ENCODE measurements at places on chromosomes 1 and 21.
A peak's percentile ranks its signal among the peaks of the same experiment; 100 is the strongest.

DNA sequence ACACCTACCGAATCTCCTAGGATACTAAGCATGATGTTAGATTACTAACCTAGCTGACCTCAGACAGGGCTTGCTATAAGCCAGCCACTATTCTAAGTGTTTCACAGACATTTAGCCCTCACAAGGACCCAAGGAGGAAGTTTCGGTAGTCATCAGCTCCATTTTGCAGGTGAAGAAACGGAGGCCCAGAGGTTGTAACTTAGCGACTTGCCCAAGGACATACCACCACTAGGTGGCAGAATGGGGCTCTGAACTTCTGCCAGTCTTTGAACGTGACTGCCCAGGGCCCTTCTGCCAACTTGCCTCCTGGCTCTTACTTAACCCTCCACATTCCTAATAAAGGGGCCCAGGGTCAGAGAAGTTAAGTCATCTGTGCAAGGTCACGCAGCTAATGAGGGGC is 283.5 kb downstream of the C1orf94 start:
- no peak for DNase-seq

GRCh38 chr1:20819818-20820217 is 32.7 kb upstream of the HP1BP3 start:
- DNase-seq = no peak

DNA sequence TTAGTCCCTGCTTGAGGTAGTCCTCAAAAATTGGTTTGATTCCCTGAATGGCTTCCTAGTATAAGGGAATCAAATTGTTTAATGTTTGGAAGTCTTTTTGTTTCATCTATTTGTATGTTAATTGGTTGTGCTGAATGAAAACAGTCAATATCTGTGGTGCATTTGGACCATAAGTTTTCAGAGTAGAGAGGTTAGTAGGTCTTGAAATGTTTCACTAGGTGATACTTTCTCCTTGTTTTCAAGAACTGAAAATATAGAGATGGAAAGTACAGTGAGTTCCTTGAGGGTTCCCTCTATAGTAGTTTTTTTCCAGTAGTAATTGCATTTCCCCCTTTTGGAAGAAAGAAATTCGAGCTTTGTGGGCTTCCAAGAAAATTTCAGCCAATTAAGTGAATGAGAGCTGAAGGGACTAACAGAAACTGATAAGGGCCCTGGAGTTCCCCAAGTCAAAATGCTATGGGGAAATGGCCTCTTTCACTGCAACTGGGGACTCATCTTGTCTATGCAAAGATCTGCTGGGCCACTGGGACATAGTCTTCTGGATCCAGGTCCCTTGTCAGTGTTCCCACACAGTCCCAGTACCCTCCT is 18.6 kb upstream of the CEP350 start:
- DNase-seq = no peak

- DNase-seq = no peak
These were observed 5.4 kb downstream of the CNTN2 start for GRCh38 chr1:205048382-205048781.

GRCh38 chr1:43864111-43865045 is 69.2 kb upstream of the ARTN start:
- DNase-seq = no peak

DNA sequence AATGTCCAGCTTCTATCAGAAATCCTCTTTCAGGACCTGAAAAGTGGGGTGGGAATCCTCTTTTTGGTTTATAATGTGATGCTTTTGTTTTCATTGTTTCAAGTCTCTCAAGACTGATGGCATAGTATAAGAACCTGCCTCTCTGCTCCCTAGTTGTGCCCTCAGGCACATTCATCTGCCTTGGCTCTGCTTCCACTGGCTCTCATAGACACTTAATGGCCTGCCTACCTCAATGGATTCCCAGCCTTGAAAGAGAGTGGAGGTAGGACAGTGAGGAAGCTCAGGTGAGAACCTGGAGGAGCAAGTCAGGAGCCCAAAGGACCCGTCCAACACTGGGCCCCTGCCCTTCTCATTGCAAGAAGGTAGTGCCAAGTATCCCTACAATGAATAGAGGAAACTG is 4.8 kb downstream of the TTLL7 start:
- DNase-seq = no peak

GRCh38 chr1:90993245-90993644 is 28.6 kb downstream of the ZNF644 start:
- DNase-seq = no peak

DNA sequence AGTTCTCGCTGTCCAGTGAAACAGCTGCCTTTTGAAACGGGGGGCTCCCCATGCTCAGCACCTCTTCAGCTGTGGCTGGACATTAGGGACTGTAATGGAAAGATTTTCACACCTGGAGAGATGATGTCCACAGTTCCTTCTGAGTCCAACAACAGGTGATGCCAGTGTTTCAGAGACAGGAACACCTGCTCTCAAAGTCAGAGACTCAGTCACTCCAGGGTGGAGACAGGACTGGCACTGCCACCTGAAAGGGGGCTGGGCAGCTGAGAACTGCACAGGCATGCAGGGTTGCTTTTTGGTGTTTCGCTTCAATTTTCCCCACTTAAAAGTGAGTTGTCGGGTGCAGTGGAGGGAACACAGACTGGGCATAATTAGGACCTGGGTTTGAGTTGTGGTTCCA is 124.8 kb downstream of the GALNT2 start:
- DNase-seq = no peak

DNA sequence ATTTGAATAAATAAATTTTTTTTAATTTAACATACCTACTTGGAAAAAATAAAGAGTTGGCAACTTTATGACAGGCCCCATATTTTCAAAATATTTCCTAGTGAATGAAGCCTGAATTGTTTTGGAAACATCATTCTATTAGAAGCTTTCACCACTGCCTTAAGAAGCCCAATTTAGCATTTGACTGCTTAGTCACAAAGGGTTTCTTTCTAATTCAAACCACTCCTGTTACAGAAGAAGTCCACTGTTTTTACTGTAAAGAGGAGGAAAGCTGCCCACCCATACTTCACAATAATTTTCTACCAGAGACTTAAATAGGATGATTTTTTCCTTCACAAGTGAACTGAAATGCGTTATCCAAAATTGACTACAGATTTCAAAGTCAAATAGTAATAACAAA is 534.6 kb upstream of the PTBP2 start:
- DNase-seq = no peak

- DNase-seq = no peak
These were observed 28.9 kb downstream of the OBSCN start for GRCh38 chr1:228236744-228237143.

GRCh38 chr1:115142616-115143015 is 53.3 kb upstream of the TSPAN2 start:
- DNase-seq = no peak

- DNase-seq = peak; percentile 66
These were observed 6.7 kb downstream of the NCDN start for GRCh38 chr1:35564037-35564883.

DNA sequence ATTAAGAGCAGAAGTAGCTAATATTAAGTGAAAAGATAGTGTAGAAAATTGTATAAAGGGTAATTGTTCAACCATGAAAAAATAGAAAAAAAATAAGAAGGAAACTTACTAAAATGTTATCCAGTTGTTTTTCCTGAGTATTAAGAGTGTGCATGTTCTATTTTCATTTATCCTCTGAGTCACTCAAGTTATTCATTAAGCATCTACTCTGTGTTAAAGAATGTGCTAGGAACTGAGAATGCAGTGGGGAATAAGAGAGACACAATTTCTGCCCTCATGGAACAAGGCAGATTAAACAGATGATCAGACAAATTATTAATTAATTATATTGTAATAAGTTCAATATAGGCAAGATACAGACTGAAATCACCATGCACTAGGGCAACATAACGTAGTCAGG is 10.8 kb upstream of the PIGK start:
- DNase-seq = no peak

DNA sequence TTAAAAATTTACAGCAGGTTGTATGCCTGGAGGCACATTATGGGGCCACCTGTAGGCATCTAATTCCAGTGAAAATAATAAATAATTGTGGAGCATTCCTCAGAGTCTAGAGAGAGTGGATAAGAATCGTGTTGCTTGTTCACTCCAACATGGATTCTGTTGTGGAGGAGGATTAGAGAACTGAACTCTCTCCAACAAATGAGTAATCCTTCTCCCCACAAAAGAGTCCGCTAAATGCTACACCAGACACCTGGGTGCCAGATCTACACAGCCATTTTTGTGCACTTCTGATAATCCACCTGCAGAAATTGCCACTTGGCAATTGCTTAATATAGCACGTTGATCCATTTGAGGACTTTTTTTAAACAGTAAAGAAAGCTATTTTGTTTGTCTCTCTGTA is 113.7 kb upstream of the DPYD start:
- no peak for DNase-seq

- DNase-seq = no peak
These were observed at the start of gene PLPPR5 for GRCh38 chr1:99004861-99005442. Gene PLPPR5, minus strand, starts transcription at chr1:99004861. Its CDS starts 190 bp downstream, at chr1:99004671.

DNA sequence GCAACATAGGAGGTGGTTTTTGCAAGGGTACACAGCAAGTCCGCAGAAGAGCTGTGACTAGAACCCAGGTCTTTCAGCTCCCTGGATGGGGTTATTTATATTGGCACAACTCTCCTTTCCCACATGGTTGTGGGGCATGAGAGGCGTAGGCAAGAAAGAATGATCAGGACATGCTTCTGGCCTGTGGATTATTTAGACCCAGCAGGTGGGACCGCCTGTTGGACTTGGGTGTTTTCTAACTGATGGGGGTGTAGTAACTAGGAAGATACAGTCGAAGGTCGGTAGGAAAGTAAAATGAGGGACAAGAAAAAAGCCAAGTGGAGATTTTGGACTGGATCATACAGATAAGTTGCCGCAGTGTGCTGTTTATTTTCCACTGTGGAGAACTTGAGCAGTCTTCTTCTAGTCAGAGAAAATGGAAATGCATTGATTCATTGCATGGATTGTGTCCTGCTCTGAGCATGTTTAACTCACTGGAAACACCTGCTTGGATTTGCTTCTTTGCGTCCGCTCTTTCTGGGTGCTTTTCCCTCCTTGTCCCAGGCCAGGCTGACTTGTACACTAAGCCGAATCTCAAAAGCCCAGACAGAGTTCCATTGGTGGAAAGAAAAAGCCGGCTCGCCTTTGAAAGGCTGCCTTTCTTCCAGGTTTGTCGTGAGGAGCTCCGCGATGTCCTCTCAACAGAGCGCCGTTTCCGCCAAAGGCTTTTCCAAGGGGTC is 592 bp downstream of the CRCT1 start:
- DNase-seq = no peak

DNA sequence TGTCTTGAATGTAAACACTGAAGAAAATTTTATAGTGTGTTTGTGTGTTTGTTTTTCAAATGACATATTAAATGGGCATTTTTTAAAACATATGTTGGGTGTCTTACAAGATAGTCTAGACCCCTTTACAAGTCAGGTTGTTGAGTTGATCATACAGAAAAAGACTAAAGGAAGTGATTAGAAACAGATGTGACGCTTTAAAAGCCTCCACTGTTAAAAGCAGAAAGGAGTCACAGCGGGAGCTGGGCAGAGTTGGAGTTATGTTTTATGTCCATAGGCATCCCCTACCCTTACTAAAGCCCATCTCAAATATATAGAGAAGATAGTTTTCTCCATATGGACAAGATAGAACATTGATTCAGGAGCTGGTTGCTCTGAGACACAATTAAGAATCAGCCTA is 393.9 kb downstream of the PLPP3 start:
- no peak for DNase-seq

- DNase-seq = no peak
These were observed 34.9 kb upstream of the RUNX3 start for GRCh38 chr1:24964811-24965570.

DNA sequence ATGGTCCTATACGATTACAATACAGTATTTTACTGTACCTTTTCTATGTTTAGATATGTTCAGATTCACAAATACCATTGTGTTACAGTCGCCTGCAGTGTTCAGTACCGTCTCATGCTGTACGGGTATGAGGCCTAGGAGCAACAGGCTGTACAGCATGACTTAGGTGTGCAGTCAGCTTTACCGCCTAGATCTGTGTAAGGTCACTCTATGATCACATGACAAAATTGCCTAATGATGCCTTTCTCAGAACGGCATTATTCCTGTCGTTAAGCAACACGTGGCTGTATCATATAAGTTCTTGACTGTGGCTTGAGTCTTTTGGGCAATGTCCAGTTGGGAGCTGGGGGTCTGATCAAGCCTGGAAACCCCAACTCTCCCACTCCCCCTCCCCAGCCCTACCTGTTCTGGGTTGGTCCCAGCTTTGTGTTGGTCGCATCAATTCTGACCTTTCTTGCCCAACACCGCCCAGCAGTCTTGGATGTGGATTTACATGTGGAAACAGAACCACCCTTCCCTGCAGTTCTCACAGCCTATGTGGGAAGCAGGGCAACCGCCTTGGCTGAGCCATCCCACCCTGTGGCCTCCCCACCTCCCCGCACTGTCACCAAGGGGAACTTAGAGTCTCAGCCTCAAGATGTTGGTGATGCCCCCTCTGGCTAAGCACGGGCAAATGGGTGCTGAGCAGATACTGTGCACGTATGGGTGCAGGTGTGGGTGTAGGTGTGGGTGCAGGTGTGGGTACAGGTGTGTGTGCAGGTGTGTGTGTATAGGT is 80.2 kb upstream of the ACTL8 start:
- DNase-seq = no peak

GRCh38 chr1:43582162-43582566 is 51.5 kb downstream of the PTPRF start:
- DNase-seq = peak; percentile 83
